Activated naive CD8-positive, alpha-beta T cell treated with anti-CD3 and anti-CD28 coated beads, Interleukin-2, amount 10 ng/mL, durations not matched to agents 7 days and 5 days (primary cell): ENCODE measurements at places on chromosomes 2 and 18. TPM values are rescaled to one million over a fixed set of nuclear protein-coding genes. Genes with fewer than 3 reads are reported as not detected.

Gene UBE2E3
- total RNA-seq: 28.8 TPM

Gene CFAP65
- not detected for total RNA-seq

Gene CCDC178
- total RNA-seq: not detected

Gene COX5B
- total RNA-seq: 190 TPM

Gene FKBP1B
- total RNA-seq: 4.0 TPM

Gene IL1A
- not detected for total RNA-seq

Gene OBSL1
- total RNA-seq: not detected
